Kidney tubule cell (primary cell): ENCODE measurements at places on chromosomes 3 and 15.
A peak's percentile ranks its signal among the peaks of the same experiment; 100 is the strongest.

DNA sequence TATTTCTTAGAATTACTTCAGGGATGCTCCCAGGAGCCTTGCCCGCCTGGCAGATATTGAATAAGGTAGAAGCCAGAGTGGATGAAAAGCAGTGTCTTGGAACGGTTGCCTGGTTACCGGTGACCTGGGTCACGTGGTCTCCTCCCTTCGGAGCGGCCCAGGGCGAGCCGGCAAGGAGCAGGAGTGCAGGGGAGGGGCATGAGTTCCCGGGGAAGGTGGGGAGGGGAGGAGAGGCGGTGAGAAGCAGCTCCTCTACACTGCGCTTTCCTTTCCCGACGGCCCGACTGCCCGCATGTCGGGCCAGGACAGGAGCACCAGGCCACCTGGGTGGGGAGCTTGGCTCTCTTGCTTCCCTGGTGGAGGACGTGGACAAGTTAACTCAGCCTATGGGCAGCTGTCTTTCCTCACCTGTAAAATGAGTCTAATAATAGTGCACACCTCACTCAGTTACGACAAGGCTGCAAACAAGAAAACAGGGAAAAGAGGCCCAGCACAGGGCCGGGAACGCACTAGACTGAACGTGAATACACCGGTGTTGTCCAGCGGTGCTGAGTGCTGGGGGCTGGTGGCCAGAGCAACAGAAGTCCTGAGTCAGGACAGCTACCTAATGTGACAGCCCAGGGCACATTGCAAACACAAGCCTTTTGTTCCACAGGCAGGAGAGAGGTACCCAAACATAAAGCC, 198.3 kb downstream of the ADAMTS9 start:
- peak; percentile 86 for DNase-seq

GRCh38 chr3:10552631-10552943, 47.2 kb upstream of the ATP2B2 start:
- DNase-seq: no peak

DNA sequence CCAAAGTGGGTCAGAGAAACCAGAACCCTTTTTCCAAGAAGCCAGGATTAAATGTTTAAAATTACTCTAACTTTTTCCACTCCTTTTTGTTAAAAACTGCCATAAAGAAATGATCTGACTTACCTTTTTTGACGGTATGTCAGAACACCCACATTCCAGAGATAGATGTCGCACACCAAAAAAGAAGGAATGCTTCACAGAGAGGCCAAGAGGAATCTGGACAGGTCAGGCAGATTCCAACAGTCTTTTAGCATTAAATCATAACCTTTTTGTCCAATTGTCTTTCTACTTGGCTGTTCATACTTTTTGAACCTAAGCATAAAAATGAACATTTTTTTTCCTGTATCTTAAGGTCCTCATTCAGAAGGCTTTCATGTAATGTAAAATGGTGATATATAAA, 846.9 kb downstream of the NSUN3 start:
- DNase-seq: no peak

DNA sequence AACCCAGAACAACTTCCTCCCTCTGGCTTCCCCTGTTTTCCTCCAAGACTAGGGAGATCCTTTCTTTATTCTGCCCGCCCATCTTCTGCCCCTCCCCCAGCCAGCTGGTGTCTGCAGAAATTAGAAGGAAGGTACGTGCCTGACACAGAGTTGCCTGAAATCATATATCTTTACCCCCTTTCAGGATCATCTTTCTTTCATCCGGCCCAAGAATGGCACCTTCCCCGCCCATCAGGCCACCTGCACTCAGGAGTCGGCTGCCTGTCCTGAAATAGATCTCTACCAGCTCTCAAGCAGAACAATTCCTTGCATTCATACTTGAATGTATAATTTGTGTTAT, 133.7 kb downstream of the VGLL4 start:
- DNase-seq: no peak

DNA sequence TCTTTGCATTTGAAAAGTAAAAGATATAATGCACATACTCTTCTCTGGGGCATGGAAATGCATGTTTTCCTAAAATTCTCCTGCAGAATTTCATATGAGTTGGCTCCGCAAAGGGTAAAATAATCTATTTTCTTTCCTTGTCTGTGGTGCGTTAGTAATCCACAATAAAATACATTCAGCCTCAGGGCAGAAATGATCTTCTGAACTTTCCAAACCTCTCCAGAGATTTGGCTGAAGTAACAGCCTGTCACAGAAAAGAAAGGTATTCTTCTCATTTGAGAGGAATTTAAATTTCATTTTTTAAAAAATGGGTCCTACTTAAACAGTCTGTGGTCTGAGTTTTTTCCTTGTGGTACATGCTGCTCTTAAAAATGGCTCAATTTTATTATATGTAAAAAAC, 182.7 kb upstream of the DCBLD2 start:
- DNase-seq: no peak

DNA sequence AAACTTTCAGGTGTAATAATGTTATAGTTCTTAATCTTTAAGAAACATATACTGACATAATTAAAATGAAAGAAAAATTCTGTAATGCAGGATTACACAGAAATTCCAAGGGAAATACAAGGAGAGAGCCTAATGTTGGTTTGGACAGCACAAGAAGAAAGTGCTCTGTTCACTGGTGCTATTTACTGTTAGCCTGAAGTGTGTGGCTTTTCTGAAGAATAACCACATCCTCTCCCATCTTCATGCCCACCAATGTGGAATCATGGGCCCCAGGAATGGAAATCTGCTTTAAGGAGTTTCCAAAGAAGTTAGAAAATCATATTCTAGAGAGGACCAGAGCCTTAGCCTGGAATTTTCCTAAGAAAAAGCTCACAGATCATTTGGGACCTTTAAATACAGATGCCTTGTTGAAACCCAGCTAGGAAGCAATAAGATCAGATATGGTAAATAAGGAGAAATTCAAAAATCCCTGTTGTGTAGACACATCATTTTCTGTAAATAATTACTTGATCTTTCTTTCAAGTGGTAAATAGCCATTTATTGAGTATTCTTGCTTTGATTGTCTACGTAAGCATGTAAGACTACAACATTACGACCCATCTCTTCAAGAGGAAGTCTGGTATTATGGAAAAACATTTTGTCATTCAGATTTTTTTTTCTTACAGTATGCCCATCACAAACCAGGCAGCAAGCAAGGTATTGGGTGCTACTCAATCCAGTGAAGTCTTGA, 10.3 kb upstream of the USP50 start:
- no peak for DNase-seq
